Stimulated activated CD4-positive, alpha-beta T cell treated with anti-CD3 and anti-CD28 coated beads, Interleukin-15, amount 100 ng/mL, for 24 hours (primary cell): ENCODE measurements at places on chromosomes 7 and 10.

DNA sequence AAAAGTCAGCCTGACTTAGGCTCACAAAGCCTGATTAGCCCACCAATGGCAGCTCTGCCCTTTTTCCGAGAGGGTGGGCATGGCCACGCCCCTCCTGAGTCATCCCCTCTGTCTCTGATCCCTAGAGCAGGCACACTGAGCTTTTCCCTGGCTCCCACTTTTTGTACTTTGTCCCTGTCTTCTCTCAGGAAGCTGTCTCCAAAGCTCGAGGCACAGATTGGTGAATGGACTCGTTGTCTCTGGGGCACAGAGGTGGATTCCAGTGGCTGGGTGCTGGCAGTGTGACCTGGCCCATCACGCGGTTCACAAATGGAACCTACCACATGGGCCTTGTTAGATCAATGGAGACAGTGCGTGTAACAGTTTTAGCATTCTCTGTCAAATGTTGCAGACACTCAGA is 313.5 kb downstream of the WDR37 start:
- no peak for DNase-seq

GRCh38 chr10:127736915-127737562 is at the start of gene FOXI2:
TSS of gene FOXI2 (plus strand) at chr10:127737185. CDS start at chr10:127737274, 89 bp downstream.
- DNase-seq = no peak

GRCh38 chr7:131067220-131067619 is 260.5 kb upstream of the MKLN1 start:
- no peak for DNase-seq

GRCh38 chr10:4254101-4254994 is 469.3 kb upstream of the KLF6 start:
- DNase-seq = no peak

DNA sequence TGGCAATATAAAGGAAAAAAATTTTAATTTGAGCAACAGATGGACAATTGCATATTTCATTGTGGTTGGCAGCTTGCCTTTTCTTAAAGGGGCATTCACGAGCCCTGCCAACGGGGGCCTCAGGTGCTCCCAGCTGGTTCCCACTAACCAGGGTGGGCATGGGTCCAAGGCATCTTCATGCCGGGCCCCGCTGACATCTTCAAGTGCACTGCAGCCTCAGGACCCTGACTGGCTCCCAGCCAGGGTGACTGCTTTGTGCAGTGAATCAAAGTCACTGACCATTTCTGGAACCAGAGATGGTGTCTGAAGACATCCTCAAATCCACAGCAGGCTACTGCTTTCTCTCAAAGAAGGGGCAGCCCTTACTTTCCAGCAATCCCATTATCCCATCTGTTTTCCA is 275.2 kb upstream of the MGMT start:
- DNase-seq = no peak

GRCh38 chr10:88828310-88828709 is 23.3 kb downstream of the ANKRD22 start:
- no peak for DNase-seq

- DNase-seq = no peak
These were observed 891.5 kb upstream of the CELF2 start for GRCh38 chr10:10126218-10126617.

- no peak for DNase-seq
These were observed 202.3 kb upstream of the LRRN3 start for GRCh38 chr7:110888641-110889040.

- DNase-seq = no peak
These were observed 35.5 kb downstream of the MDFIC start for GRCh38 chr7:114957444-114957843.

DNA sequence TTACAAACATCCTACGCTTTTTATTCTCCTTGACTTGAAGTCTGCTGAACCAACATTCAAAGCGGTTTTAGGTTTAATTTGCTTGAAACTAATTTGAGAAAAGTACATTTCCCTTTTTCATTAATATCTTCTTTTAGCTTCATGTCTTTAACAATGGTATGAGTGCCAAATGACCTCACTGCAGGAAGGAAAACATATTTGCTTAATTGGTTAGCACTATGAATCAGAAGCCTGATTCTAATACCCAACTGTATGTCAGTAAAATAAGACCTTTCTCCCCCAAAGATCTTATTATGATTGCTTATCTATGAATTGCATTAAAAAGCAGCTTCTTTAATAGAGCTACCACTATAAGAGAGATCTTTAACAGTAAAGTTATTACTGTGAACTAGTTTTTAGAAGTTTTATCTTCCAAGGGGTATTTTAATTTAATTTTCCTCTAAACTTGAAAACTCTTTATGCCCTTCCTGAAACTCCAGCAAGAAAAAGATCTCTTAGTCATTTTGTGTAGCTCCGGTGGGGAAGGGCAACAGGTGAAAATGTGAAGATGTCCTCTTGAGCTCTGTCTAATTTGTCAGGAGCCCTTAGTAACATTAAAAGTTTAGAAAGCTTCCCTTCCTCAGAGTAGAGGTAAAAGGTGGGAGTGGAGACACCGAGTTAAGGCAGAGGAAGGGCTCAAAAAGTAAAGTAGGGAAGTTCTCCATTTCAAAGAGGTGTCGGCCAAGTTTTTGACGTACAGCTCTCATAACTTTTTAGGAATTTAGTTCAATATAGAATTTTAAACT is 6.1 kb downstream of the COL1A2 start:
- DNase-seq = no peak

GRCh38 chr10:50388181-50388580 is 136.9 kb upstream of the ASAH2 start:
- no peak for DNase-seq

- DNase-seq = no peak
These were observed 41.8 kb downstream of the FAM20C start for GRCh38 chr7:234051-234707.

DNA sequence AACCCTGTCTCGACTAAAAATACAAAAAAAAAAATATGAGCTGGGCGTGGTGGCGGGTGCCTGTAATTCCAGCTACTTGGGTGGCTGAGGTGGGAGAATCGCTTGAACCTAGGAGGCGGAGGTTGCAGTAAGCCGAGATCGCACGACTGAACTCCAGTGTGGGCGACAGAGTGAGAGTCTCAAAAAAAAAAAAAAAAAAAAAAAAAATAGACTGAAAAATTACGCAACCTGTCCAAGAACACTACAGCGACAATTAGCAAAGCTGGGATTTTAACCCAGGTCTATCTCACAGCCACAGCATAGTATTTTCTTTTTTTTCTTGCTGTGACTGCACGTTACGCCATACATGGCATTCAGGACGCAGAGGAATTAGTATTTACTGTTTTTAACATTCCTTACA is 1.1 kb upstream of the RABGEF1 start:
- no peak for DNase-seq

DNA sequence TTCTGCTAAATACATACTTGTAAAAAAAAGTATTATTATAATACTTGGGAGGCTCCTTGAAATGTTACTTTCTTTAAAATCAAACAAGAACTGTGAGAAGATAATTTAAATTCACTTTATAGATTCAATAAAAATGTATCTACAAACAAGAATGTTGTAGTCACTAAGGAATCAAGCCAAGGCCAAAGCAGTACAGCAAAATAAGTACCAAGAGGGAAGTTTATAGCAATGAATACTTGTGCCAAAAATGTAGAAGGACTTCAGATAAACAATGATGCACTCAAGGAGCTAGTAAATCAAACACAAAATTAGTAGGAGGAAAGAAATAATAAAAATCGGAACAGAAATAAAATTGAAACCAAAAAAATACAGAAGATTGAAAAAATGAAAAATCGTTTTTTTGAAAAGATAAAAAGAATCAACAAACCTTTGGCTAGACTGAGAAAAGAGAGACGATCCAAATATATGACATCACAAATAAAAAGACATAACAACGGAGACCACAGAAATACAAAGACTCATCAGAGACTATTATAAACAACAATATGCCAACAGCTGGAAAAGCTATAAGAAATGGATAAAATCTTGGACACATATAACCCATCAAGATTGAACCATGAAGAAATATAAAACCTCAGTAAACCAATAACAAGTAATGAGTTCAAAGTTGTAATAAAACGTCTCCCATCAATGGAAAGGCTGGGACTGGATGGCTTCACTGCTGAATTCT is 286.0 kb upstream of the TMEM229A start:
- no peak for DNase-seq

GRCh38 chr7:96055717-96056116 is 266.2 kb downstream of the SLC25A13 start:
- no peak for DNase-seq

- DNase-seq = no peak
These were observed 1.3 kb downstream of the POR start for GRCh38 chr7:75916259-75916658.
